Activated naive CD4-positive, alpha-beta T cell treated with Interleukin-2 at 50 U/mL for 16 hours (primary cell): ENCODE measurements at places on chromosomes 1 and 21.

DNA sequence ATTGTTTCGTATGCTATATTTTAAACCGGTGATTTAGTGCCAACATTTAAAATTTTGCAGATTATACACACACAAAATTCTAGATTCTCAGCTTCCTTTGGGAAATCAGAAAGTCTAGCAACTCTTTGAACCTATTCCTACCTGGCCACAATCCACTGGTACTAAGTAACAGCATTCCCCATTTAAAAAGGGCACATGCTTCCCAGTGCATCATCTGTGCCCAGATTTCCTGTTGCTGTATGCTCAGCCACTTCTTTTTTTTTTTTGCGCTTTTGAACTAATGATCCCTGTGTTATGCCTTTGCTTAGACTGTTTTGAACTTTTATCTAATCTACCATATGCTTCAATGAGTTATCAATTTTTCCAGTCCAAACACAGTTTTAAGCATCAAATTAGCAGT is 548.4 kb downstream of the PLPP3 start:
- DNase-seq = no peak

GRCh38 chr1:218817071-218817470 is 356.6 kb upstream of the LYPLAL1 start:
- no peak for DNase-seq

DNA sequence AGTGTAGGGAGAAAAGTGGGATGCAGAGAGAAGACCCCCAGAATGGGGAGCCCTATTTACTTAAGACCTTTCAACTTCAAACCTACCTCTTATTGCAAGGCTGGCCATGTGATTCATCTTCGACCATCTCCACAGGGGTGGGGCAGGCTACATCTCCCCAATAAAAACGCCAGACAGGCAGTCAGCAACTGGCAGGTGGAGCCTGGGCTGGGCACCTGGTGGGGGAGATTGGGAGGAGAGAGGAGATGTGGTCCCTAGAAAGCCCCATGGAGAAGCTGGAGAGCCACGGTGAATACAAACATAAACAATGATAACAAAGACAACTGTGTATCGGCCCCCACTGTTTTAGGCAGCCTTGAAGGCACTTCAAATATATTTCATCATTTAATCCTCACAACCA is 336.7 kb upstream of the PROX1 start:
- no peak for DNase-seq

DNA sequence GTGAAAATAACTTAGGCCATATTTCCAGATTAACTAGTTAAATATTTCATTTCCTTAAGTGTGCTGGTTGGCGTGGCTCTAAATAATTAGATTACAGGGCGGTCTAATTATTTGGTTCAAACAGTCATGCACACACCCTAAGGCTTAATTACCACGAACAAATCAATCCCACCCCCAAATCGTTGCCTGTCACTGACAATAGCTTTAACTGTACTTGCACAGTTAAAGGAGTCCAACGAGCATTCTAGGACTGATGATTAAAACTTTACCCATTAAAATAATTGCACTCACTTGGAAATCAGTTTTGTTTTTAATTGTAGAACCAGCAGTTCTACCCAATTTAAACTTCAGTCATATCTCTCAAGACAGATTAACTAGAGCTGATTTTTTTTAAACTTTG is 1.5 kb upstream of the POU2F1 start:
- DNase-seq = no peak

GRCh38 chr1:16248603-16249516 is 11.9 kb upstream of the CPLANE2 start:
- DNase-seq = no peak

- DNase-seq = no peak
These were observed 1.8 kb upstream of the LEPR start for GRCh38 chr1:65418522-65419185.
